ENCODE measurements at places on chromosomes 7 and 10.
A peak's percentile ranks its signal among the peaks of the same experiment; 100 is the strongest.

DNA sequence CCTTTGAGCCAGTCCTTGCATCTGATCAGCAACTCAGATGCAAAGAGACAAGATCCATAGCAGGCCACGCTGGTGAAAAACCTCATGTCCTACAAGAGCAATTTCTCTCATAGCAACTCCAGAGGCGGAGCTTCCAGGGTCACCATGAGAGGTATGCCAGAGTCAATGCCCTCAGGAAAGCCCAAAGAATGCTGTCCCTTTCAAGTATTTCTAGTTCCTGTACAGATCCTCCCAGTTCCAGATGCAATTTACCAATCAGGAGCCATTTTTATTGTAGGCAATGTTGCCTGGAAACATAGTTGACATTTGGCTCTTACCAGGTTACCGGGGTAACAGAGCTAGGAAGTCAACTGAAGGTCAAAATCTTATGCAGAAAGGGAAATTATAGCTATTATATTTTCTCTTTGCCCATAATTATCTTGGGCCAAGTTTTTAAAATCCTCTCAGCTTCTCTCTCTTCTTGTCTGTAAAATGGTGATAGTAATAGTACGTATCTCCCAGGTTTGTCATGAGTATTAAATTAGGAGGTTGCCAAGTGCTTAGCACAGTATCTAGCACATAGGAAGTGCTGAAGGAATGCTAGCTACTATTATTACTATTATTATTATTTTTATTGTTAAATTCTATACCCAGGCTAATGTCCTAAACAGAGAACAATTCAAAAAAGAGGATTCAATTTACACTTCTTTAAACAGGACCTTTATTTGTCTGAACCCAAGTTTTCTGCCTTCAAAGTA is 46.3 kb upstream of the TM9SF3 start:
- H3K36me3 ChIP-seq, result peaks cover 9% of the 10 kb centered on the region
- peaks cover 25% of the 10 kb centered on the region for H3K4me1 ChIP-seq
- no peak overlapping the region for H3K4me3 ChIP-seq
- peak overlapping the region; percentile 29 for H3K27ac ChIP-seq
- no peak for DNase-seq
- H3K27me3 ChIP-seq, result no peaks in the 10 kb centered on the region

- no peaks in the 10 kb centered on the region for H3K27me3 ChIP-seq
- H3K4me1 ChIP-seq, result no peaks in the 10 kb centered on the region
- H3K36me3 ChIP-seq, result no peaks in the 10 kb centered on the region
- no peak for DNase-seq
- no peak overlapping the region for H3K27ac ChIP-seq
These were observed 807.5 kb upstream of the SORCS1 start for GRCh38 chr10:107971973-107972372.

GRCh38 chr7:44977959-44978335 is 868 bp downstream of the MYO1G start:
- peak overlapping the region; percentile 56 for H3K4me3 ChIP-seq
- no peaks in the 10 kb centered on the region for H3K27me3 ChIP-seq
- peak overlapping the region; percentile 82 for H3K27ac ChIP-seq
- H3K36me3 ChIP-seq, result peaks cover 58% of the 10 kb centered on the region
- peaks cover 78% of the 10 kb centered on the region for H3K4me1 ChIP-seq
- DNase-seq, result peak; percentile 83

DNA sequence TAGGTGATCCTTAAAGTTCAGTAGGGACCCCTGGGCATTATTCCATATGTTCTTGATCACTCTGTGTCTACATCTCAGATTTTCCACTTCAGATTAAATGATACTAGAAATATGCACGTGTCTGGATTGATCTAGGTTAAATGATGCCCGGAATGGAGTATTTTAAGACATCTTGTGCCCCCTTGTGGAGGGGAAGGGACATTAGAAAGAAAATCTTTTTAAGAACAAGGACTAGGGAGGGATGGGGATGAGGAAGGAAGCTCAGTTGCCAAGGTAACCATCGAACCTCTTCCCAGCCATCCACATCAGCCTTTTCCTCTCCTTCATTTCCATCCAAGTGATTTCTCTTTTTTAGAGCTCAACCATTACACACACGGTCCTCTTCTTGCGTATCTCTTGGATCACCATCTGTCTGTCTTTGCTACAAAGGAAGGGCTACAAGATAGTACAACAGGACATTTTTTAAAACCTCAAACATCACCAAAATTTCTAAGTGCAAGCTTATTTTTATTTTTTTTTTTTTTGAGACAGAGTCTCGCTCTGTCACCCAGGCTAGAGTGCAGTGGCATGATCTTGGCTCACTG is 40.5 kb downstream of the PRSS2 start:
- H3K27ac ChIP-seq, result peak overlapping the region; percentile 94
- H3K4me1 ChIP-seq, result peaks cover 50% of the 10 kb centered on the region
- H3K27me3 ChIP-seq, result no peaks in the 10 kb centered on the region
- no peak for DNase-seq
- H3K36me3 ChIP-seq, result no peaks in the 10 kb centered on the region

GRCh38 chr10:14409856-14410458 is 79.2 kb upstream of the FRMD4A start:
- no peaks in the 10 kb centered on the region for H3K27me3 ChIP-seq
- no peak for DNase-seq
- no peaks in the 10 kb centered on the region for H3K36me3 ChIP-seq
- H3K27ac ChIP-seq, result no peak overlapping the region

- no peak overlapping the region for H3K27ac ChIP-seq
- no peaks in the 10 kb centered on the region for H3K4me1 ChIP-seq
- H3K4me3 ChIP-seq, result no peak overlapping the region
- no peaks in the 10 kb centered on the region for H3K27me3 ChIP-seq
- no peaks in the 10 kb centered on the region for H3K36me3 ChIP-seq
These were observed 159.9 kb upstream of the SLC25A13 start for GRCh38 chr7:96481796-96482195.

DNA sequence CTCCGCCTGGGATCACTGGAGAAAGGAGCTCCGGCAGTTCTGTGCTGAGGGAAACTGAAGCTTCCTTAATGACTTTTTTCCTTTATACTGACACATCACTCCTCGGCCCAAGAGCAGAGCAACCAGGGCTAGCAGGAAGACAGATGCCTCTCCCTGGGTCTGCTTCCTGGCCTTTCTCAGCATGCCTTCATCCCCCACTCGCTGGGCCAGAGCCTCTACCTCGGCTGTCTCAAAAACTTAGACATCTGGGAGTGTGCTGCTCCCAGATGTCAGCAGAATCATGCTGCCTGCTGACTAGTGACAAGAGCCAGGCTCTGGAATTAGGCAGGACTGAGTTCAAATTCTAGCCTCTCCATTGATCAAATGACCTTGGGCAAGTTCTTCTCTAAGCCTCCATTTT is 24.4 kb upstream of the LRRC4 start:
- H3K27ac ChIP-seq, result no peak overlapping the region
- DNase-seq, result no peak
- no peak overlapping the region for H3K4me3 ChIP-seq

GRCh38 chr7:9028012-9028411 is 594.6 kb downstream of the NXPH1 start:
- H3K4me1 ChIP-seq, result no peaks in the 10 kb centered on the region
- no peaks in the 10 kb centered on the region for H3K27me3 ChIP-seq
- no peaks in the 10 kb centered on the region for H3K36me3 ChIP-seq
- no peak for DNase-seq
- H3K27ac ChIP-seq, result no peak overlapping the region

DNA sequence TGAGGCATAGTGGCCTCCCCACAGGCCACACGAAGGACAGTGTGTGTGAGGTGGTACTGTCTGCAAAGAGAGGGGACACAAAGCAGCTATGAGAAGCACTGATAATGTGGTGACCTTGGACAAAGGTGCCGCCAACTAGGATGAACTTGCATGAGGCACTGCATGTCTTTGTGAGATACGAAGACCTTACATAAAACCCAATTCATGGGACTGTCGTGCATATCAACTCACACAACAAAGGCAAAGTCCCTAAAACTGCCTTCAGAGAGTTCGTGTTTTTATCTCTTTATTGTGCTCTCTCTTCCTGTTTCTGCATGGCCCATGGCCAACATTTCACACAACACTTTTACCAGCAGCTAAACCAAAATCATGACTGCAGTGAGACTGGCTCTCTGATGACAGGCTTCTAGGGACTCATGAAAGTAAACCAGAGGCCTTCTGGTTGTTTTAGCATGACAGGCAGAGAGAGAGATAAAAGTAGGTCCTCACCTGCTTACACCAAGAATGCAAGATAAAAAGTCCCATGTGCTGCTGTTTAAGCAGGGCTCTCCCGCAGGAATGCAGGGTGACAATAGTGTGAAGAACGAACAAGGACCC is 347.8 kb downstream of the ELMO1 start:
- no peak overlapping the region for H3K27ac ChIP-seq
- peaks cover 10% of the 10 kb centered on the region for H3K4me1 ChIP-seq
- peaks cover 24% of the 10 kb centered on the region for H3K36me3 ChIP-seq
- H3K4me3 ChIP-seq, result no peak overlapping the region
- no peaks in the 10 kb centered on the region for H3K27me3 ChIP-seq

DNA sequence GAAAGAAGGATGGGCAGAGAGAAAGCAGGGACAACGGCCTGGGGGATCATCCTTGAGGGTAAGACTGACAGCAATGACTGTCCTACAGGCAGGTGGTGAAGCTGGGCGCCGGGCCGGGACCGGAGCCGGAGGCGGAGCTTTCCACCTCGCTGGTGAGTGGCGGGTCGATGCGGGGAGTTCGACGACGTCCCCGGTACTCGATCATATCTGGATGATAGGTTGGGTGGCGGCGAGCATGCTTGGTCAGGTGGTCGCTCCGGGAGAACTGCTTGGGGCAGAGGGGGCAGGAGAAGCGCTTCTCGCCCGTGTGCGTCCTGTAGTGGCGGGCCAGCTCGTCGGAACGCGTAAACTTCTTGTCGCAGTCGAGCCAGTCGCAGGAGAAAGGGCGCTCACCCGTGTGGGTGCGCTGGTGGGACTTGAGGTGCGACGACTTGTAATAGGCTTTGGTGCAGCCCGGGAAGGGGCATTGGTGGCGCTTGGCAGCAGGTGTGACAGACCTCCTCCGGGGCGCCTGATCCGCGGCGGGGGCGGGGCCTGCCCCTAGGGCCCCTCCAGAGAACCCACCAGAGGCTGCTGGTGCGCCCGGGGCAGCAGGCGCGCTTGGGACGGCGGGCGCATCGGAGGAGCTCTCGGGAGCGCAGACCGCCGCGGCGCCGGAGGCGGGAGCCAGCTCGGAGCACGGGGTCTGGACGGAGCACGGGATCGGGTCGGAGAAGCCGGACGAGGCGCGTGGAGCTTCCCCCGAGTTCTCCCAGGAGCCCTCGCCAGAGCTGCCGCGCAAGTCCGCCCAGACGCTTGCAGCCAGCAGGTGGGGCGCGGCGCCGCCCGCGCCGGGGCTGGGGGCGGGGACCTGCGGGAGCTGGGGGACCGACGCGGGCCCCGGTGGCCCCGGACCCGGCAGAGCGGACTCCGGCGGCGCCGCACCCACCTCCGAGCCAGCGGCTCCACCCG is 752 bp downstream of the KLF14 start:
- H3K36me3 ChIP-seq, result no peaks in the 10 kb centered on the region
- H3K4me3 ChIP-seq, result peak overlapping the region; percentile 60
- peak; percentile 90 for DNase-seq
- no peaks in the 10 kb centered on the region for H3K4me1 ChIP-seq

DNA sequence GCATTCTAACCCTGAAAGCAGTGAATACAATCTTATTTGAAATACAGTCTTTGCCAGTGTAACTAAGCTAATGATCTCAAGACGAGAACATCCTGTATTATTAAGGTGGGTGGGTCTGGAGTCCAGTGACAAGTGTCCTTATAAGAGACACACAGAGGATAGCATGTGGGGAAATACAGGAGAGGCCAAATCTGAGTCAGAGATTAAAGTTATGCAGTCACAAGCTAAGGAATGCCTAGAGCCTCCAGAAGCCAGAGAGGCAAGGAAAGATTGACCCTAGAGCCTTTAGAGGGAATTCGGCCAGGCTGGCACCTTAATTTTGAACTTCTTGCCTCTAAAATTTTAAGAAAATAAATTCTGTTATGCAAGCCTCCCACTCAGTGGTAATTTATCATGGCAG is 87.5 kb upstream of the HGF start:
- no peaks in the 10 kb centered on the region for H3K36me3 ChIP-seq
- H3K27me3 ChIP-seq, result no peaks in the 10 kb centered on the region
- no peaks in the 10 kb centered on the region for H3K4me1 ChIP-seq

- H3K36me3 ChIP-seq, result no peaks in the 10 kb centered on the region
- DNase-seq, result peak; percentile 79
- peak overlapping the region; percentile 90 for H3K27ac ChIP-seq
- H3K27me3 ChIP-seq, result peaks cover 15% of the 10 kb centered on the region
- peaks cover 6% of the 10 kb centered on the region for H3K4me1 ChIP-seq
These were observed 2.5 kb downstream of the TCF7L2 start for GRCh38 chr10:112952282-112953173.

GRCh38 chr7:23468526-23469149 is 1.7 kb downstream of the IGF2BP3 start:
- H3K27ac ChIP-seq, result no peak overlapping the region
- peak; percentile 78 for DNase-seq
- no peaks in the 10 kb centered on the region for H3K36me3 ChIP-seq
- peak overlapping the region; percentile 66 for H3K4me3 ChIP-seq

DNA sequence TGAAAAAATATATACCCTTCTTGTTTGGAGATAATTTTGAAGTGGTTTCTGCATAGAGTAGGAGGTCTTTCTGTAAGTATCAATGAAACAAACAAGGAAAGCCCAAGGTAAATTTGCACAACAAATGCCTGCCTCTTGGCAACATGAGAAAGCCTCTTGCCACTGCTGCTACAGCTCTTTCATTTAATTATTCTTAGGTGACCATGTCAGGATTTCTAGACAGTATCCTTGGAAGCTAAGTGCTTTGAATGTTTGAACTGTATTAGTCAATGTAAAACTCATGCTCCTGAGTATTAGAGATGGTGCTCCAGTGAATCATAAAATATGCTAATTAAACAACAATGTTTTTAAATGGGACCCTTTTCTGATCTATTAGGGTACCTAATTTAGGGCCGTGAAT is 81.2 kb upstream of the ITGB1 start:
- no peaks in the 10 kb centered on the region for H3K36me3 ChIP-seq
- no peak overlapping the region for H3K27ac ChIP-seq
- no peaks in the 10 kb centered on the region for H3K27me3 ChIP-seq
- no peak for DNase-seq
- H3K4me1 ChIP-seq, result no peaks in the 10 kb centered on the region

DNA sequence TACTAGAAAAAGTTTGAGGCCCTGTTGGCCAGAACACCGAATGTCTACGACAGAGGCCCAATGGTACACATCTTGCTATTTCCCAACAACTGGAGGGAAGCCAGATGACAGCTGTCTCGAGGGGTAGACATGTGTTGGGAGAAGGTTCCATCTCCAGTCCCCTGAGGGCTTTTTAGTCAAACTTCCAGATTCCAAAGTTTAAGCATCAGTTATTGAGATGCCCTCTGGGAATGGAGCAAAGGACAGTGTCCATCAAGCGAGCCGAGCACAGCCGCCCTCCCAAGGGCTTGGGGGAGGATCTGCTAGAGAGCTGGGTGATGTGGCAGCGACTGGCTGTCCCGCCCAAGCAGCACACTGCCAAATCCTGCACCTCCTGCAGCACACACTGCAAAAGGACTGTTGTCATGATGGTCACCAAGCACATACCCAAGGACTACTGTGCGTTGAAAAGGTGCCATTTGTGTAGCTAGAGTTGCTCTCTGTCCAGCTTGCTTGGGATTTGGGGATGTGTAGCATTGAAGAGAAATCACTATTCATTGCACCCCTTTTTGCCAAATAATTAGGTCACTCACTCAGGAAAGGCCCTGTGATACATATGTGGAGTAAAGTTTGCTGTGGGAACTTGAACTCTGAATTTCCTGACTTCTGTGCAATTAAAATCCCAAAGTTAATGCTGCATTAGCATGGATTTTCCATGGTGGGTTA is 164.6 kb downstream of the TRIL start:
- no peaks in the 10 kb centered on the region for H3K4me1 ChIP-seq
- no peak overlapping the region for H3K4me3 ChIP-seq
- DNase-seq, result no peak

GRCh38 chr10:13678101-13678843 is 91.5 kb downstream of the PRPF18 start:
- H3K36me3 ChIP-seq, result no peaks in the 10 kb centered on the region
- no peaks in the 10 kb centered on the region for H3K27me3 ChIP-seq
- H3K27ac ChIP-seq, result no peak overlapping the region
- peak; percentile 16 for DNase-seq
- H3K4me3 ChIP-seq, result no peak overlapping the region

All from spleen (tissue), 13 donors.